ENCODE measurements at places on chromosomes 4 and X. TPM values are rescaled to one million over a fixed set of nuclear protein-coding genes. Genes with fewer than 3 reads are reported as not detected.

DNA sequence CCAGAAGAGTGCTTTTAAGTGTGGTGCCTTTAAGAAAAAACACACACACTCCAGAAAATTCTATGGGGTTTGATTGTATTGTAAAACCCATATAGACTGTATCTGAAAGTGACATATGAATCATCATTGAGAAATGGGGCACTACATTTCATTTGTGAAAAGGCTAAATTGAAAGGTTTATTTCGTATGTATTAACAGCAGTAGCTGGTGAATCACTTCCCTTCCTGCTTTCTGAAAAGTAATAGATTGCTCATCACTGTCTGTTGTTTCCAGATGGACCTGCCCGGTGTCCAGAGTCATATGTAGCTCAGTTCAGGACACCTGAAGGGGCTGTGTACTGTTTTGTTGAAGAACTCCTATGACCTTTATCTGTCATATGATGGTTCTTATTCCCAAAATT lies 28.1 kb upstream of the HPRT1 start:
- no peaks in the 10 kb centered on the region for H3K4me1 ChIP-seq
- DNase-seq, result no peak
- no peak overlapping the region for H3K4me3 ChIP-seq

The SUPT20HL1 gene
- not detected for total RNA-seq

The GAGE12F gene
- total RNA-seq, result not detected

- H3K4me1 ChIP-seq, result peaks cover 55% of the 10 kb centered on the region
- H3K27ac ChIP-seq, result peak overlapping the region; percentile 62
- DNase-seq, result no peak
- no peak overlapping the region for H3K4me3 ChIP-seq
- H3K36me3 ChIP-seq, result no peaks in the 10 kb centered on the region
- H3K27me3 ChIP-seq, result no peaks in the 10 kb centered on the region
These were observed 47.0 kb downstream of the TBC1D14 start for GRCh38 chr4:6956434-6957147.

The CHST7 gene
- 9.9 TPM for total RNA-seq

The NUDT11 gene
- 2.1 TPM for total RNA-seq

GRCh38 chr4:38867478-38868058 lies at the start of gene FAM114A1:
Gene FAM114A1 (plus strand): TSS chr4:38867806. CDS start chr4:38878079, 10,273 bp downstream.
- no peaks in the 10 kb centered on the region for H3K36me3 ChIP-seq
- H3K27ac ChIP-seq, result peak within 1 kb of the TSS; percentile 82
- peak; percentile 89 for DNase-seq
- peak within 1 kb of the TSS; percentile 68 for H3K4me3 ChIP-seq
- no peaks in the 10 kb centered on the region for H3K27me3 ChIP-seq

The TET2 gene
- 11.2 TPM for total RNA-seq

DNA sequence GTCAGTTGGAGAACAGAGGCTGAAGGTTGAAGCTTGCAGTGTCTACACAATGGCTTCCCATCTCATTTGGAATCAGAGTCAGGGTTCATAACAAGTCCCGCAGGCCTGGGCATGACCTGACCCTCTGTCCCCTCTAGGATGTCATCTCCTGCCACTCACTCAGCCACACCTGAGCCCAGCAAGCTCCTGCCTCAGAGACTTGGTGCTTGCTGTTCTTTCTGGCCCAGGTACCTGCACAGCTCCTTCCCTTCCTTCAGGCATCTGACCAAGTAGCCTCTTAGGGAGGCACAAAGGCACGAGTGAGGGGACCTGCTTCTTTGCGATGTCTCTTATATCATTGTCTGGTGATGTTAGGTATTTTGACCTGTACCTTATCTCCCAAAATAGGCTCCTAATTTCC lies 9.0 kb downstream of the ZBTB49 start:
- H3K4me3 ChIP-seq, result no peak overlapping the region
- H3K4me1 ChIP-seq, result no peaks in the 10 kb centered on the region
- no peak for DNase-seq
- no peak overlapping the region for H3K27ac ChIP-seq
- H3K36me3 ChIP-seq, result no peaks in the 10 kb centered on the region
- no peaks in the 10 kb centered on the region for H3K27me3 ChIP-seq

- no peak for DNase-seq
- H3K4me1 ChIP-seq, result no peaks in the 10 kb centered on the region
- no peaks in the 10 kb centered on the region for H3K27me3 ChIP-seq
- H3K27ac ChIP-seq, result no peak overlapping the region
- H3K36me3 ChIP-seq, result no peaks in the 10 kb centered on the region
These were observed 111.6 kb downstream of the MAGEE2 start for GRCh38 chrX:75673468-75673867.

- no peaks in the 10 kb centered on the region for H3K27me3 ChIP-seq
- DNase-seq, result no peak
- no peaks in the 10 kb centered on the region for H3K36me3 ChIP-seq
- H3K27ac ChIP-seq, result no peak overlapping the region
These were observed 22.0 kb upstream of the NFXL1 start for GRCh38 chr4:47936336-47936735.

DNA sequence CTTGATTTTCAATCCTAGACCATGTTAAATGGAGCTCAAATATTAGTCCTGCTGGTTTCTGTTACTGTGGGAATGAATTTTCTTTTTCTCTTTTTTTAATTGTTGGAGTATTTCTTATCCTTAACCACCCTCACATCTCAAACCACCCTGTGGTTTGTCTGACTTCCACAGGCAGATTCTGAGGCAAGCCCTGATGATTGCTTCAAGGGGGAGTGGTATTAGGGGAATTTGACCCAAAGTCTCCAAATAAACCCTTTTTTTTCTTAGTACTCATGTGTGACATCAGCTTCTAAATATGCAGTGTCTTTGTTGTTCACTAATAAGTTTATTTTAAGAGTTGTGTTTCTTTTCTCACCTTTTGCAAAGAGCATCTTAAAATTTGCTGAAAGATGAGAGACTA lies 810.3 kb downstream of the IL1RAPL1 start:
- no peaks in the 10 kb centered on the region for H3K36me3 ChIP-seq
- H3K27me3 ChIP-seq, result no peaks in the 10 kb centered on the region
- H3K4me1 ChIP-seq, result no peaks in the 10 kb centered on the region
- no peak for DNase-seq
- H3K4me3 ChIP-seq, result no peak overlapping the region
- H3K27ac ChIP-seq, result no peak overlapping the region

GRCh38 chr4:112341033-112341432 lies 43.9 kb downstream of the ALPK1 start:
- no peak for DNase-seq
- H3K27me3 ChIP-seq, result no peaks in the 10 kb centered on the region
- H3K36me3 ChIP-seq, result no peaks in the 10 kb centered on the region
- no peak overlapping the region for H3K27ac ChIP-seq

DNA sequence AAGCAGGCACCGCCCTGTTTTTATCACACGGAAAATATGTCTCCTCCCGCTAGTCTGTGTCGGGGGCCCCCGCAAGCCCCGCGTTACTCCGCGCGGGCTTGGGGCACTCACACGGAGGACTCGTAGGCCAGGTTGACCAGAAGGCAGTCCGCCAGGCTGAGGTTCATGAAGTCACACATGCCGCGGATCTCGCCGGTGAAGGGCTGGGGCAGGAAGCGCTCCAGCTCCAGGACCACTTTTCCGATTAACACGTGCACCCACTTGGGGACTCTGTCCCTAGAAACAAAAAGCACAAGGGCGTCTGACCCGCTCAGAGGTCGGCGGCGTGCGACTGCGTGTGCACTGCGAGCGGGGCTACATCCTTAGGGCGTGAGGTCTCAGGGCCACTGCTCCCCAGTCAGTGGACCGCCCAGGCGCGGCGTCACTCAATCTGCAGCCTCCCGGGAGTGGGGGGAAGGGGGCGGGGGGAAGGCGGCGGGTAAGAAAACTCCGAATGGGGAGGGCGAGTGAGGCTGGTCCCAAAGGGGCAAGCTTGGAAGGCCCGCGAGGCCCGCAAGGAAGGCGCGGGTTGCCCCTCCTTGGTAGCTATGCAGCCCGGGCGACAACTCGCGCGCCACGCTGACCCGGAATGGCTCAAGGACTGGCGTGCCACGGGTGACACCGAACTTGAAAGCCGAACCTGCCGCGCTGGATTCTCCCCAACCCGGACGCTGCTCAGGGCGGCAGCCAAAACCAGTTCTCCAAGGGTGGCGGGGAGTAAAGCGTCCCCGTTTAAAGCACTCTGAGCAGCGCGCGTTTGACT lies 722 bp downstream of the NAAA start:
- peaks cover 12% of the 10 kb centered on the region for H3K4me1 ChIP-seq
- H3K4me3 ChIP-seq, result peak overlapping the region; percentile 51
- H3K36me3 ChIP-seq, result no peaks in the 10 kb centered on the region
- peak; percentile 72 for DNase-seq

DNA sequence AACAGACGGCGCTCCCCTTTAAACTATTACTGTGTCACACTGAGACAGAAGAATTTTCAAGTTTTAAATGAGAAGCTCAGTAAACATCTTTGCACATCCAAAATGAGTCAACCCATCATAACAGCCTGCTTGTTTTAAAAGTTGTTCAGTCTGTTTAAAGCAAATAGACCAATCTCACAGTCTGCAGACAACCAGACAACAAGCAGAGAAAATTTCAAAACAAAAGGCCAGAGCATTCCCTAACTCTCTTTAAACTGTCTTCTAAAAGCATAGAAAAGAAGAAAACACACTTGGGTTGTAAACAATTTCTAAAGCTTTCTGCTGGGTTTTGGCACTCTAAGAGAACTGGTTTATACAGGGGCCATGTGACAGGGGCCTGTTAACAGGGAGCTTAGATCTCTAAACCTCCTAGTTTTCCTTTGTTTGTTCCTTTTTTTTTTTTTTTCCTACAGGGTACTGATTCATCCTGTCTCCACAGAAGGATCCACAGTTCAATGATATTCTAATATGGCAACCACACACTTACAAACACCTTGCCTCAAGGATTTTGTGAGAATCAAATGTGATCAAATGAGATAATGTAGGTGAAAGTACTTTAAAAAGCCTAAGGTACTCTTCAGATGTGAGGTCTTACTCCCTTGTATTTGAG lies 100.8 kb upstream of the MAML3 start:
- H3K27ac ChIP-seq, result no peak overlapping the region
- no peaks in the 10 kb centered on the region for H3K27me3 ChIP-seq
- H3K36me3 ChIP-seq, result no peaks in the 10 kb centered on the region
- no peak overlapping the region for H3K4me3 ChIP-seq
- peaks cover 17% of the 10 kb centered on the region for H3K4me1 ChIP-seq

- no peak overlapping the region for H3K27ac ChIP-seq
- no peak for DNase-seq
- H3K27me3 ChIP-seq, result no peaks in the 10 kb centered on the region
These were observed 10.8 kb upstream of the POLA1 start for GRCh38 chrX:24682739-24683432.

DNA sequence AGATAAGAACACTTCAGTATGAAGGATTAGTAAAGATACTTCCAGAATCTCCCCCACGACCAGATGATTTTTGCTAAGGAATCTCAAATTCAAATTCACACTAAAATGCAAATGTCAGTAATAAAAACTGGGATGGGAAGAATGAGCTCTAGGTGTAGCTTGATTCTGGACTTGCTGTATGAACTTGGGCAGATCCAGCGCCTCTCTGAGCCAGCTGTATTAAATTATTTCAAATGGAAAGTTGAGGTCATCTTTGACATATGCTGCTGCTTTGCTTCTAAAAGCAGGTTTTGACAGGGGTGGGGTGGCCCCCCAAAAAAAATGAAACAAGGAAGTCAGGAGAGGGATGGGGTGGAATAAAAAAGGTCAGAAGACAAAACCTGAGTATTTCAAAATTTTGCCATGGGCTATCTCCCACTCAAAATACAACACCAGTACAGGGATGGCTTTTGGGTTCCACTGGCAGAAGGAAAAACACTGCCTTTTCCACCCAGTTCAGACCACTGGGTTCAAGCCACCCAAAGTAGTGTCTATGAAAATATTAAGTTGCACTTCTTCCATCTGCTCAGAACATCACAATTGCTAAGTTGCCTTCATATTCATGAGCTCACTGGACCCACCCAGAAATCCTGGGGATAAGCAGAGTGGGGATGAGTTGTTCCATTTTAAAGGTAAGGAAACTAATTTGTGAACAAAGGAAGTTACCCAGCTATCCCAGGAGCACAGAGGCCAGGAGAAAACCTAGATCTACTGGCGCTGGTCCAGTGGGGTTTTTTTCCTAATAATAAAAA lies 47.7 kb downstream of the ARHGEF9 start:
- no peak overlapping the region for H3K4me3 ChIP-seq
- DNase-seq, result no peak
- H3K27ac ChIP-seq, result no peak overlapping the region
- no peaks in the 10 kb centered on the region for H3K4me1 ChIP-seq
- no peaks in the 10 kb centered on the region for H3K36me3 ChIP-seq

DNA sequence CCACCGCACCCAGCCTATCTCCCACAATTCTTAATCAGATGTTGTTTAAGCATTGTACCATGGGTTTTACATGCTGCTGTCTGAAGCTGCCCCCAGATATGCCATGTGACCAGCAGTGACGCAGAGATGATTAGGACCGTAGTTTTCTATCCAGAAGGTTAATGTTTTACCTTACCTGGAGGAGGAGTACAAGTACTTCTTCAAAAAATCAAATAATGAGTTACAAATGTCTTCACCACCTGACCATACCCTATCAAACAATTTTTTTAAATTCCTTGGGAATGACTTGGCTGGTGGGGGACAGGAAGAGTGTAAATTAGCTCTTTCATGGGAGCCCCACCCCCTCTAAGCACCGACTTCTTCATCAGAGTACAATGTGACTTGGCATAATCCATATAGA lies 16.2 kb upstream of the SGMS2 start:
- H3K27ac ChIP-seq, result no peak overlapping the region
- peak; percentile 22 for DNase-seq
- no peak overlapping the region for H3K4me3 ChIP-seq
- no peaks in the 10 kb centered on the region for H3K36me3 ChIP-seq
- no peaks in the 10 kb centered on the region for H3K27me3 ChIP-seq

DNA sequence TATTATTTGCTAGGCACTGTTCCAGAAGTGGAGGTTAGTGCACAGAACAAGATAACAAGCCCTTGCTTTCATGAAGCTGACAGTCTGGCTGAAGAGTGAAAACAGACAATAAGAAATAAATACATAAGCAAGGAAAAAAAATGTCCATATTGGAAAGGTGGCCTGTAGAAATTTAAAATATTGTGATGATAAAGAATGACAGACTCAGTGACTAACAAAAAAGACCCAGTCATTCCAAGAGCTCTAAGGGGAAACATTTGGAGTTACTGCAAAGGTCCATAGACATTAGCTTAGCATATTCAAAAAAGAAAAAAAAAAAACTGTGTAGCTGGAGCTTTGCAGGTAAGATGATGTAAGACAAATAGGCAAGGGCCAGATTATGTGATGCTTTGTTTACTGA lies 1.0 kb upstream of the ANTXR2 start:
- H3K4me3 ChIP-seq, result no peak overlapping the region
- DNase-seq, result no peak
- no peak overlapping the region for H3K27ac ChIP-seq
- H3K27me3 ChIP-seq, result no peaks in the 10 kb centered on the region

The CXorf49 gene
- total RNA-seq, result not detected

The ITIH6 gene
- total RNA-seq, result not detected

DNA sequence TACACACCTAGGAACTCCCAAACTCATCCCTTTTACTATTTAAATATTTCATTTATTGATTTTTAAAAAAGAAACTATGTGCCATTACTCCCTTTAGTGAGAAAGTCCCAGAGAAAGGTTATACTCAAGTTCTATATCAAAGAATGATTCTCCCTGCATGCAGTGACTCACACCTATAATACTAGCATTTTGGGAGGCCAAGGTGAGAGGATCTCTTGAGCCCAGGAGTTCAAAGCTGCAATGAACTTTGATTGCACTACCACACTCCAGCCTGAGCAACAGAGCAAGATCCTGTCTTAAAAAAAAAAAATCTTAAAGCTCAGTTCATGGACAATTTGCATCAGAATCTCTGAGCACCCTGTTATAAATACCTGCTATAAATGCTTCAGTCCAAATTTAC lies 9.2 kb upstream of the RBPJ start:
- H3K36me3 ChIP-seq, result no peaks in the 10 kb centered on the region
- no peak for DNase-seq
- H3K4me1 ChIP-seq, result no peaks in the 10 kb centered on the region
- no peaks in the 10 kb centered on the region for H3K27me3 ChIP-seq
- H3K27ac ChIP-seq, result no peak overlapping the region
- H3K4me3 ChIP-seq, result no peak overlapping the region

The TCEAL4 gene
- 36.8 TPM for total RNA-seq

The TMEM185A gene
- 7.3 TPM for total RNA-seq

Measured in body of pancreas (tissue), 4 donors.